ENCODE measurements at places on chromosomes 2 and 18. TPM values are rescaled to one million over a fixed set of nuclear protein-coding genes. Genes with fewer than 3 reads are reported as not detected.

- H3K36me3 ChIP-seq = peaks cover 3% of the 10 kb centered on the region
- no peak for DNase-seq
Observed at GRCh38 chr2:191255271-191255670, 10.1 kb downstream of the MYO1B start.

- H3K36me3 ChIP-seq = peaks cover 31% of the 10 kb centered on the region
- H3K27ac ChIP-seq = no peak overlapping the region
- no peak for DNase-seq
- no peaks in the 10 kb centered on the region for H3K27me3 ChIP-seq
- H3K4me3 ChIP-seq = no peak overlapping the region
Observed at GRCh38 chr18:5909125-5909524, 13.8 kb upstream of the TMEM200C start.

DNA sequence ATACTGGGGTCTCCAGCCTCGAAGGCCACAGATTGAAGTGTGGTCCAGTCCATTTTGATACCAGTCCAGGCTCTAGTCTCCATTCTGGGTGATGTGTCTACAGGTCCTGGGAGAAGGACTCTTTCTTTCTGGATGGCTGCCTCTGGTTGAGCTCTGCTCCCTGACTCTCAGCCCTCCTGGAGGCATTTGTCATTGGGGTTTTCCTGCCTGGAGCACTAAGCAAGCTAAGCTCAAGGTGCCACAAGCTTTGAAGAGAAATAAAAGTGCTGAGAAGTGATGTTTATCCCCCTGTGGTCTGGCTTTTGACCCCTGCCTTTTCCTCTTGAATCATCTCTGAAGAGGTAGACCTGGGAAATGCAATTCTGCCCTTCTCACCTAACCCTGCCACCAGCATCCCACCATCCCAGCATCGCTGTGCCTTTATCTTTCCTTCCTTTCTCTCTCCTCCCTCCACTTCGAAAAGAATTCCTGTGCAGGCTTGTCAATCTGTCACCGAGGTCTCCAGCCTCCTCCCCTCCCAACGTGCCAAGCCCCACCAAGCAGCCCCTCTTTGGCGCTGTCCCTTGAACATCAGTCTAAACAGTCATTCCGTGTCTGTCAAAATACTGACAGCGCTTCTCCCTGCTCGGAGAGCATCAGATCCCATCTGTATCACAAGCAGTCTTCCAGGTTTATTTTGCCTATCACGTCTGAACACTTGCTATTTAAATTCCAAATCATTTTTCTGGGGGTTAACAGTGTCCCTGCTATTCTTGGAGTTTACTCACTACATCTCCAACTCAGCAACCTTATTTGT, 334.6 kb upstream of the SLC14A2 start:
- no peak for DNase-seq
- H3K36me3 ChIP-seq = no peaks in the 10 kb centered on the region
- no peak overlapping the region for H3K27ac ChIP-seq
- no peaks in the 10 kb centered on the region for H3K27me3 ChIP-seq
- H3K4me1 ChIP-seq = peaks cover 10% of the 10 kb centered on the region
- H3K4me3 ChIP-seq = no peak overlapping the region

The SUMO1 gene
- total RNA-seq = 128 TPM

The IKZF2 gene
- total RNA-seq = 7.6 TPM

DNA sequence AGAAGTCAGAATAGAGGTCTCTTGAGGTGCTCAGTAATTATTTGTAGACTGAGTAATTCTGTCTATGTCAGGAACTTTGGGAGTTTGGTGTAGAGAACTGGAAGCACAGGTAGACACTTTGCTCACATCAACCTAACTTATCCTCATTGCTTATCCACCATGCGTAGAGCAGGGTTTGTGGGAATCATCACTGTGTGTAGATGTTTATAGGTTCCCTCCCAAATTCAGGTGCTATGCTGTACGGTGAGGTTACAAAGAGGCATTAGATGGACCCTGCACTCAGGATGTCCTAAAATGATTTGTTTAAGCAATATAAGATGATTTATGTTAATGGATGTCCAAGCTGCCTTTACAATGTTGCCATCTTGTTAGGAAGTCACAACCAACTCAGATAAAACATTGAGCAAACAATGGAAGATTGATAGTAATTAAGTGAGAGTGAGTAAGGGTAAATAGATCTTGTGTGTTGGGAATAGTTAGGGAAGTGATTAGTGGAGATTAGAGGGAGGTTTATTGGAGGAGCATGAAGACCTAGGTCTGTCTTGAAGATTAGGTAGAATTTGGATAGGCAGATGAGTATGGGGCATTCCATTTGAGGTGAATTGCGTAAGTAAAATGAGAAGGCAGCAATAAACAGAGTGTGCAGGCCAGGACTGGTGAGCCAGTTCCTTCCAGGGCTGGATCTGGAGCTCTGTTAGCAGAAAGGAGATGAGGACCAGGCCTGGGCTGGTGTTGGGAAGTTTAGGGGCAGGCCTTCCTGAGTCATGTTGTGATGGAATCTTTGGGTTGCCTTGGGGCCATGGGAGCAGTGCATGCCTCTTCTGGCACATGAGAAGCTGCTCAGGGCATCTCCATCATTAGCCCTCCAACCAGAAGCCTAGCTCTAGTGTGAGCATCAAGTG, 12.1 kb downstream of the EPAS1 start:
- DNase-seq = no peak
- peaks cover 21% of the 10 kb centered on the region for H3K27me3 ChIP-seq
- H3K27ac ChIP-seq = no peak overlapping the region
- H3K4me1 ChIP-seq = no peaks in the 10 kb centered on the region

GRCh38 chr18:33745151-33745795, 167.3 kb downstream of the ASXL3 start:
- H3K4me1 ChIP-seq = peaks cover 25% of the 10 kb centered on the region
- no peak overlapping the region for H3K27ac ChIP-seq
- peaks cover 13% of the 10 kb centered on the region for H3K36me3 ChIP-seq
- no peak overlapping the region for H3K4me3 ChIP-seq
- DNase-seq = no peak

DNA sequence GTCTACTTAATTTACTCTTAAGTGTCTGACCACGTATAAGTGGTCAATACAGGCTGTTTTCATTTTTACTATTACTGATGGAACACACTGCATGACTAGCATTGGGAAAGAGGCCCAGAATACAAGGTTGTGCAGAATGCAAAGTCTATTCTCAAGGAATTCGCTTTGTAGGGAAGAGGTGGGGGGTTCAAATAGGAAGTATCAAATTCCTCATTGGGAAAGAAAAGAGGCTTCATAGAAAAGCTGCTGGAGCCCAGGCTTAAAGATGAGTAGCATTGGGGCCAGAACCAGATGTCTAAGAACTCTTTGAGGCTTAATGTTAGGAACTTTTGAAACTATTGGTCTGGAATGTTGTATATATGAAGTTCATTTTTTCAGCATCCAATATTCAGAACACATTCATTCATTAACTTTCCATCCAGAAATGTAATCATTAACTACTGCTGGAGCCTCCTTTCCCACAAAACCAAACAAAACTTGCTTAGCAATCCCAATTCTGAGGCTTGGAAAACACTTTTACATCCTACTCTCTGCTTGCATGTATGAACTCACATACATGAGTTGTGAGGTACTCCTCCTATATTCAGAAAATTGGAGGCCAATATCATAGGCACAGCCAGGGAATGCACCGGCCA, 994 bp upstream of the LRATD1 start:
- H3K36me3 ChIP-seq = no peaks in the 10 kb centered on the region
- DNase-seq = no peak
- H3K27ac ChIP-seq = no peak overlapping the region
- H3K4me3 ChIP-seq = peak overlapping the region; percentile 93
- peaks cover 89% of the 10 kb centered on the region for H3K27me3 ChIP-seq

The XDH gene
- total RNA-seq = 1.5 TPM

The FOXI3 gene
- 0.12 TPM for total RNA-seq

DNA sequence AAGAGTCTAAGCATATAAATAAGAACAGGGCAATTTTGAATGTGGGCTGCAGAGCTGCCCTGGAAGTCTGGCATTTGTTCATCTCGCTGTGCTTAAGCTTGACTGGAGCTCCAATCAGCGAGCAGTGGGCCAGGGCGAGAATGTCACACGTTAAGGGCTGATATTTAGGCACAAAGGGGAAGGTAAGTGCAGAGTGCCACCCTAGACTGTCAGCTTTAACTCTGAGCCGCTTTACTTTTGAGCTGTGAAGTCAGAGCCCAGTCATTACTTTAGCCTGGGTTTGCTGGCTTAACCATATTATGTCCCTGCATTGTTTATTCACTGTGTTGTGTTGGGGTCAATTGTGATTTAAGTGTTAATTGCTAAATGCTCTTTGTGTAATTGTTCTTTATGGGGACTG, 236.1 kb upstream of the SIX3 start:
- no peak for DNase-seq
- H3K36me3 ChIP-seq = no peaks in the 10 kb centered on the region
- H3K4me1 ChIP-seq = peaks cover 44% of the 10 kb centered on the region
- no peak overlapping the region for H3K4me3 ChIP-seq
- H3K27ac ChIP-seq = peak overlapping the region; percentile 37

DNA sequence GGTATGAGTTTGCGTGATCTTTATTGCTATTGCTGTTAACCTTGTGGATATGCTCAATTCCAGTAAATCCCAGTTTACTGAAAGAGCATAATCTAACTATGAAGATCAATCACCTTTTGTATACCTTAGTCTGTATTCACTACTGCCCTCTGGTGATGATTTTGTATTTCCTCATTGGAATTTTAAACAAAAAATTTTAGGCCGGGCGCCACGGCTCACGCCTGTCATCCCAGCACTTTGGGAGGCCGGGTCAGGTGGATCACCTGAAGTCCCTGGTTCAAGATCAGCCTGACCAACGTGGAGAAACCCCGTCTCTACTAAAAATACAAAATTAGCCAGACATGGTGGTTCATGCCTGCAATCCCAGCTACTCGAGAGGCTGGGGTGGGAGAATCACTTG, 5.1 kb downstream of the COMMD1 start:
- H3K36me3 ChIP-seq = no peaks in the 10 kb centered on the region
- H3K27ac ChIP-seq = no peak overlapping the region
- peaks cover 4% of the 10 kb centered on the region for H3K4me1 ChIP-seq
- H3K4me3 ChIP-seq = no peak overlapping the region

The PAIP2B gene
- total RNA-seq = 7.4 TPM

DNA sequence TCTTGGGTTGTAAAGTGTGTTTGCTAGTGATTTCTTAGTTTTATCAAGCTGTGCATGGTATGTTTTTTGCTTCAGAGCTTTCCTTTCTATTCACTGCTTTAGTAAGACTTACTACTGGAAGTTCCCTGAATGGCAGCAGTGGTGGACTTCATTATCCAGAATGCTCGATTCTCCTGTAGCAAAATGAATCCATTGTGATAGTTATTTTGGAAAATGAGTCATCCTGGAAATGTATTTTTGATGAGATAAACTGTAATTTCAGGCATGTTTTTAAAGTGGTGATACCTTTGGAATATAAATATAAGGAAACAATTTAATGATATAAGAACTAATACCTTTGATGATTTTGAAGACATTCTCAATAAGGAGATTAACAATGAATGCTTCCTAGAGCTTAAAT, 387.1 kb downstream of the PTPRM start:
- H3K36me3 ChIP-seq = no peaks in the 10 kb centered on the region
- no peaks in the 10 kb centered on the region for H3K27me3 ChIP-seq
- H3K4me3 ChIP-seq = no peak overlapping the region
- DNase-seq = no peak

The GALNT3 gene
- total RNA-seq = 3.1 TPM

DNA sequence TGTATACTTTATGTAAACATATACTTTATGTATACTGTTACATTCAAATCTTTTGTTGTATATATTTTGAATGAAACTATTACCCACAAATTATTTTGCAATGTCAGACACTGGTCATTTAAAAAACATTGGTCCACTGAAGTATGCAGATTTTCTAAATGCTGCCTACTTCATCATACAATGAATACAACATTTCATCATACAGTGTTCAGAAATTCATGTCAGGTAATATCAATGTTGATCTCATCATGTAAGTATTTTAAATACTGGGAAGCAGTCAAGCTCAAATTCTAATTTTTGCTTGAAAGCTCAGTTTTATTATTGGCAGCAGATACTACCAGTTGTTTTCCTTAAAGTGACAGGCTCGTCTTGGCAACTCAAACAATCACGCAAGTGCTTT, 2.9 kb upstream of the STAT4 start:
- H3K27me3 ChIP-seq = peaks cover 27% of the 10 kb centered on the region
- no peak overlapping the region for H3K4me3 ChIP-seq

GRCh38 chr2:45223531-45223930, 214.3 kb upstream of the SIX2 start:
- H3K4me1 ChIP-seq = peaks cover 8% of the 10 kb centered on the region
- DNase-seq = no peak
- no peak overlapping the region for H3K27ac ChIP-seq
- no peaks in the 10 kb centered on the region for H3K36me3 ChIP-seq
- no peak overlapping the region for H3K4me3 ChIP-seq
- H3K27me3 ChIP-seq = no peaks in the 10 kb centered on the region

DNA sequence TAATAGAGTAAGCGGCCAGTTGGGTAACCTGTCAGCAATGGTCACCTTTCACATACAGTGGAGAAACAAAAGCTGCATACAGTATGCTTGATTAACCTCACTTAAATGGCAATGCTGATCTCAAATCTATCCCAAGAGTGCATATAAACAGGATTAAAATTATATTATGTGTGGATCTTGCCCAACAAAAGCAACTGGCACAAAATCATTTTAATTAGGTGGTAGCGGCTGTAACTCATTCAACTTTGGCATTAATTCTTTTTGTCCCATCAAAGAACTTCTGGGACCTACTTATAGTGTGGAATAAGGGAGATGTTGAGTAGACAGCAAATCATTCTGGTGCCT, 167.8 kb upstream of the VRK2 start:
- H3K4me3 ChIP-seq = no peak overlapping the region
- H3K4me1 ChIP-seq = peaks cover 4% of the 10 kb centered on the region
- no peak for DNase-seq
- no peaks in the 10 kb centered on the region for H3K36me3 ChIP-seq
- no peak overlapping the region for H3K27ac ChIP-seq

DNA sequence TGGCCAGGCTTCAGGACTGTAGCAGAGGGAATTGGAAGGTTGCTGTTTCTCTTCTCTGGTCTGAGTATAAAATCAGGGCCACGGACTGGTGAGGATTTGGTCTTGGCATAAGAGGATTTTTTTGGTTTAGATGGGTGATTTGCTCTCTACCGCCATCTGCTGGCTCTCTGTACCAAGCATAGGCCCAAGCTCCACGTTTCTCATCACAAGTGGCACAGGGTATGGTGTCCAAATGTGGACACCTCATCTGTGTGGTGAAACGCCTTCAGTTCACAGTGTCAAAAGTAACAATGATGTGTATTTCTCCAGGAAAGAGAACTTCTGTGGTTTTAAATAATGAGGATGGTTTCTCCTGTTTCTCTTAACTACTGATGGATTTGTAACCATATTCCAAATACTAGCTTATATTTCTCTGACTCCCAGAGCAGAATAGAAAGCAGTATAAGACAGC, 115.1 kb downstream of the EML6 start:
- H3K27me3 ChIP-seq = no peaks in the 10 kb centered on the region
- H3K4me1 ChIP-seq = peaks cover 38% of the 10 kb centered on the region
- no peaks in the 10 kb centered on the region for H3K36me3 ChIP-seq
- no peak overlapping the region for H3K4me3 ChIP-seq

The IL36A gene
- not detected for total RNA-seq
